A549 treated with ZK216348 at 1 μM for 4 hours (cell line): ENCODE measurements at places on chromosomes 4 and X. TPM values are rescaled to one million over a fixed set of nuclear protein-coding genes. Genes with fewer than 3 reads are reported as not detected.

The CSN1S1 gene
- not detected in 5 replicates for total RNA-seq

The HMX1 gene
- total RNA-seq = 0.13 to 0.24 TPM (median 0.16 TPM) in 3 of 5 replicates, not detected in the others

The CDKL2 gene
- total RNA-seq = 0.36 to 0.79 TPM (median 0.70 TPM) in 5 replicates

The DDX53 gene
- total RNA-seq = not detected in 5 replicates

The FAM9B gene
- not detected in 5 replicates for total RNA-seq

The ARMCX2 gene
- not detected in 5 replicates for total RNA-seq

The APLN gene
- 0.72 to 1.00 TPM (median 0.80 TPM) in 5 replicates for total RNA-seq

The ASMT gene
- 0.27 to 0.33 TPM (median 0.28 TPM) in 3 of 5 replicates, not detected in the others for total RNA-seq

The LIMCH1 gene
- total RNA-seq = 34.0 to 50.5 TPM (median 47.3 TPM) in 5 replicates

The MSANTD1 gene
- 0.12 to 0.23 TPM (median 0.15 TPM) in 3 of 5 replicates, not detected in the others for total RNA-seq

The KLHL13 gene
- total RNA-seq = 0.14 to 0.31 TPM (median 0.18 TPM) in 5 replicates

The NPFFR2 gene
- not detected in 5 replicates for total RNA-seq

The RCHY1 gene
- 13.1 to 19.1 TPM (median 15.6 TPM) in 5 replicates for total RNA-seq

The PARM1 gene
- 0.41 to 0.60 TPM (median 0.48 TPM) in 5 replicates for total RNA-seq

The PTPN13 gene
- total RNA-seq = 3.4 to 5.2 TPM (median 4.2 TPM) in 5 replicates

The ZMAT1 gene
- 0.05 to 0.07 TPM (median 0.05 TPM) in 3 of 5 replicates, not detected in the others for total RNA-seq

The EREG gene
- total RNA-seq = 13.3 to 34.4 TPM (median 26.5 TPM) in 5 replicates

The HTN3 gene
- total RNA-seq = not detected in 5 replicates

The GLOD5 gene
- not detected in 5 replicates for total RNA-seq

The HDAC6 gene
- total RNA-seq = 24.5 to 38.5 TPM (median 32.5 TPM) in 5 replicates

The ZNF41 gene
- 3.1 to 4.5 TPM (median 4.2 TPM) in 5 replicates for total RNA-seq

The OTC gene
- not detected in 5 replicates for total RNA-seq
